ENCODE measurements at places on chromosomes 3 and 15.

- no peak for DNase-seq
These were observed 30.5 kb upstream of the BLM start for GRCh38 chr15:90686435-90687218.

DNA sequence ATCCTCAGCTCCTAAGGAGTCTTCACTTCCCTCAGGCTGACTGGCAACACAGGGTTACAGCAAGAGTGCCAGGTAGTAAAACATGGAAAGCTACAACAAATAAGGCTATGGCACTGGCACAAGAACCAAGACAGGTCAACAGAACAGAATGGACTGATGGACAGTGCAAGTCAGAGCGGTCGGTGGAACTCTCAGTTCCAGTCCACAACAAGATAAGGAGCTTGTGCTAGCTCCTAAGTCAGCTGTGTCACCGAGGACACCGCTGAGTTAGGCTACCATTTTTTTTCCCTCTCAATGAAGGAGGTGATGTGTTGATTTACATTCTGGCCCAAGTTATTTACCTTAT lies 55.9 kb upstream of the LIMD1 start:
- no peak for DNase-seq

- DNase-seq: no peak
These were observed 26.1 kb downstream of the ITGB5 start for GRCh38 chr3:124861041-124861440.

- DNase-seq: no peak
These were observed 45.5 kb downstream of the SUSD5 start for GRCh38 chr3:33173103-33173502.

- no peak for DNase-seq
These were observed 31.1 kb upstream of the SMAD6 start for GRCh38 chr15:66670762-66671580.

DNA sequence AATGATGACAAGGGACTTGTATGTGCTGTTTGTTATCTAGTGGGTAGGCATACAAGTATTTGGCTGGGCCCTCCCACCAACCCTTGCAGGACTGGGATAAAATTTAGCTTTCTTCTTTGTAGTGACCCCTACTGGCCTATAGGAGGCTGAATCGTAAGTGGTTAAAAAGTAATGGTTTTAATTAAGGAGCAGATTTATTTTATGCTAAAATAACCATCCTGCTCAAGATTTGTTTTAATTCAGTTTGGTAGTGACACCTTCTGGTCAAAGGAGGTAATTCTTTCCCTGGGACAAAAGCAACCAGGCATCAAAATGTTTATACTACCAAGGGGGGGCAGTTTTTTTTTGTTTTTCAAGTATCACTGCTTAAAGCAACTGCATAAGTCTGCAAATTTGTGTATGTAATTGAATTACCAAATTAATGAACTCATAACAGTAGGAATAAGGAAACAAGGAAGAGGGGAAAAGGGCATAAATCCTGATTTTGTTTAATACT lies 70.7 kb downstream of the TOP2B start:
- no peak for DNase-seq

GRCh38 chr3:47907784-47908183 lies 104.8 kb downstream of the DHX30 start:
- DNase-seq: no peak

- no peak for DNase-seq
These were observed 118.0 kb downstream of the TNIK start for GRCh38 chr3:171342200-171342599.

GRCh38 chr3:185789891-185790830 lies 34.7 kb downstream of the IGF2BP2 start:
- DNase-seq: no peak

DNA sequence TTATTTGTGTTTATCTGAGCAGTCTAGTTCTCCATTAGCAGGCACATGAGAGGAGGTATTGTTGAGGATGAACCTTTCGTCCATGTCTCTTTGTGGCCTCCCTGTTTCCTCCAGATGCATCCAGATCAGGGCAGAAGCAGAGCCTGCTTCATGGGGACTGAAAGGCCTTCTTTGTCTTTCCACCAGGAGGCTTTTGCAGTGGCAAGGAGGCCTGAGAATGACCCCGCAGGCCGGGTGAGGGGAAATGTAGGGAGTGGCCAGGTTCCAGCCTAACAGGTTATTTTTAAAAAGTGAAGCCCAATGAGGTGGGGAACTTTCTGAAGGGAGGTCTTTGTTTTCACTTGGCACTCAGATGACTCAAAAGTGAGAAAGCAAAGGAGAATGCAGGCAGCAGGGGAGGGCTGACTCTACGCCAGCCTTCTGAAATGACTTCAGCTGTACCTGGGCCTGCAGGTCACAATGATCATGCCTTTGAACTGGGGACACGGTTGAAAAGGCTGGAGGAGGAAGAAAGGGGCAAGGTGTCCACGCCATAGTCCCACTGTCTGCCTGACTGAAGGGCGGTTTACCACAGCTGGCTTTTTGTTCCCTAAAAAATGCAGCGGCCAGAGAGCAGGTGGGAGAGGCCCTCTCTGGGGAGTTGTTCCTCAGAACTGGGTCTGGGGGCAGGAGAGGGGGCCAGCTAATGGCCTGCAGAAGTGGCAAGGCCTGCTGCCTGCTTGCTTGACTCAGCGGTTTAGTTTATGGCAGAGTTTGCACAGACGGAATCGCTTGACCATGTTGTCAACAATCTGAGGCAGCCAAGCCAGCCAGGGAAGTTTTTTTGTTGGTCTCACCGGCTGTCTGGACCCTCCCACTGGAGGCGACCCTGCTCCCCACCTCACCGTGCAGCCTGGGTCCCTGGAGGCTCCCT lies 28.7 kb downstream of the CMTM7 start:
- no peak for DNase-seq

GRCh38 chr3:163043074-163043473 lies 1546.5 kb downstream of the OTOL1 start:
- DNase-seq: no peak

DNA sequence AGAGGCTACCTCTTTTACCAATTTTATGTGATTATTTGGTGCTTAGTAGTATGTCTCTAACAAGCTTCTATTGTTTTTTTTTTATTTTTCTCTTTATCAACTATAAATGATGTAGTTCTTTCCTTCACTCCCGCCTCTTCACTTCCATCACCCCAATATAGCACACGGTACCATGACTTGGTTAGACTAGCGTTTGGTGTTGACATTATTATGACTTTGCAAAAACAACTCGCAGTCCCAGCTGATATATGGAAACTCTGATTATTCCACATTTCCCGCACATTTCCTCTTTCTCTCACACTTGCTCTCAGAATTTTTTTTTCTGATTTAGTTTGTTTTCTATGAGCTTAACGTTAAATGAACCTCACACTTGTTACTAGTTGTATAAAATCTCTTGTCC lies 162.2 kb downstream of the GREM1 start:
- DNase-seq: no peak

DNA sequence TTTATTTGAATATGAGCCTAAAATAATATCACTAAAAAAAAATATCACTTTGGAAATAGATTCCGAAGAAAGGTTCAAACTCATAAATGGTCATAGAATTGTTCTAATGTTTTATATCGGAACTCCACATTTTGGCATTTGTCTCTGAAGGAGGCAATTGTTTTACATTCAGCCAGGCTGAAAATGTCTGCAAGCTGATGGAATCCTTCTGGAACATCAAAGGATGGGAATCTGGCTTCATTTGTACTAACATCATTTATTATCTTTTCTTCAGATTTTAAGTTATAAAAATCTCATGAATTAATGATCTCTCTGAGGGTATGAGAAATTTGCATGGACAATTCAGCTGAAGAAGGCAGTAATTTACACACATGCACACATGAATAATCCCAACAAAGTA lies 251.4 kb upstream of the RGMA start:
- no peak for DNase-seq

- no peak for DNase-seq
These were observed 216.2 kb downstream of the ABHD5 start for GRCh38 chr3:43906849-43907507.

GRCh38 chr3:194357681-194358080 lies 6.6 kb upstream of the CPN2 start:
- no peak for DNase-seq

- no peak for DNase-seq
These were observed 16.3 kb downstream of the PLXND1 start for GRCh38 chr3:129590215-129590614.

DNA sequence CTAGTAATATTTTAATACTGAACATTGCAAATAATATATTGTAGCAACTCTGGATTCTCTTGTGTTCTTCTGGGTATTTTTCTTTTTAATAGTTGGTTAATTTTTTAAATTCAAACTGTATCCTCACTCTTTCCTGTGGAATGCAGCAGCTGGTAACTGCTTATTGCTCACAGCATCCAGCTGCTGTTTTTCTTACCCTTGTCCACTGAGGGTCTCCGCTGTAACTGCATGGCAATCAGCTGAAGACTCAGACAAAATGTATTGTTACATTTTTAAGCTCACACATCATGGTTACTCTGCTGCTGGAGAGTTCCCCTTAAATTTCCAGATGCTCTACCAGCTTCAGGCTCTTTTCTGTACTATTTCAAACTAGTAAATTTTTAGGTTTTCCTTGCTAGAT lies 227.6 kb downstream of the MBNL1 start:
- DNase-seq: no peak

GRCh38 chr3:27431116-27431515 lies 53.1 kb downstream of the SLC4A7 start:
- no peak for DNase-seq

DNA sequence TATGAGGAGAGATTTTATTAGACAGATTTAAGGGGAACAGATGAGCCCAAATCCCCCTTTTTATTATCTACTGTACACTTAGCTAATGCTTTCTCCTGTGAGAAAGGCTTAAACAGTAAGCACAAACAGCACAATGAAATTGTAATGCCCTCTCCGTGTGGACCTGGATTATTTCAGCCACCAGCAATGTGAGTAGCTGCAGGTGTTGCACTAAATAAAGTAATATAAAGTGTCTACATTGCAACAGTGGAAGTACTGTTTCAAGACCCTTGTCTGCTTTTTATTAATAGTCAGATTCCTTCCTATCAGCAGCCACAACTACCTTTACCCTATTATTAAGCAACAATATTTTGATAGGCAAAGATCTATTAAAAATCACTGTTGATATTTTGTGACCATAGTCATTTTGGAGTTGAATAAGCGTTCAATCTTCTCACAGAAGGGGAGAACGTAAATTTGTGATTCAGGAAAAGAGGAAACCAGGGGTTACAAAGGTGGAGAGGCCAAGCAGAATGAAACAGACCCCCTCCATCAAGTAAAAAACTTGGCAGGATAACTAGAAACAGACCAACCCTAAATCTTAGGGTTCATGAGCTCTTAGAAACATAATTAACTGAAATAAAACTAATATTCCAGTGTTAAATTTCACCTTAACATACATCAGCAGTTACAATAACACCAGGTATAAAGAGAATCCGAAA lies 422.6 kb downstream of the MECOM start:
- DNase-seq: no peak

- DNase-seq: no peak
These were observed 607 bp upstream of the SENP2 start for GRCh38 chr3:185585518-185585858.

Data from activated T-helper 1 cell treated with Interleukin-2 at 50 U/mL for 16 hours (primary cell).